ENCODE measurements at places on chromosomes 11 and 22.

DNA sequence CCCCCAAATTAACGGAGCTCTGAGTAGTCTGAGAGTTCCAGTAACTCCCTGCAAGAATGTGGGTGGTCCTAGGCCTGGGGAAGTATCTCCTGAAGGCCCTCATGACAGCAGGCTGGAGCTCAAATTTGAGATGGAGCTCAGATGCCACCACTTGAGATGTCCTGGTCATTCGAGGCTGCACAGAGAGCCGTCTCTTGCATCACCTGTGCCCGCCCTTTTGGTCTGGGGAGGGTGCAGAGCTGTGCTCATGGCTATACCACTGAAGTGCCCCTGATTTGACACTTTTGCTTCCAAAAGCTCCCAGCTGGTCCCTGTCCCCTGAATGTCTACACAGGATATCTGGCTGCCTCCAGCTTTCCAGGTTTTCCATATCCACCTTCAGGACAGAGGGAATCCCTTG is 214.0 kb upstream of the B3GAT1 start:
- no peak for DNase-seq

GRCh38 chr11:41982975-41983374 is 523.5 kb upstream of the LRRC4C start:
- DNase-seq: no peak

GRCh38 chr11:37811349-37811748 is 1213.3 kb upstream of the RAG2 start:
- DNase-seq: no peak

GRCh38 chr11:26278354-26278753 is 53.6 kb upstream of the ANO3 start:
- no peak for DNase-seq

- DNase-seq: no peak
Measured at GRCh38 chr11:102194257-102194656, 84.0 kb downstream of the YAP1 start.

DNA sequence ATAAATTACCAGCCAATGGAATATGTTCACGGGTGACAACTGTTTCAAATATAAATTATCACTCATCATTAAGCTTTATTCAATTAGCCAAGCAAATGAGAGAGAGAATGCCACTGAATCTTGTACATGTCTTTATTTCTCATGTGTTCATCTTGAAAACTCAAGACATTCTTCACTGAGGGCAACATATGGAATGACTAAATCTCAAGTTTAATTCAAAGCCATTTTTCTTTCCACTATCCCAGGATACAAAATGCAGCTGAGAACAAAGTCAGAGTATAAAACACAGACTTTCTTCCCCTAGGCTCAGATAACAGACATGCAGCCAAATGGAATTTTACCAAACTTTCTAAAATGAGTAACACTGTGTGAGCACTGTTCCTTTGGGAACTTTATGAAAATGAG is 12.1 kb upstream of the BBOX1 start:
- DNase-seq: no peak

- no peak for DNase-seq
Measured at GRCh38 chr11:68317147-68317785, 4.9 kb downstream of the LRP5 start.
